ENCODE measurements at places on chromosomes 7 and 10.

GRCh38 chr7:75662579-75663301 lies 76.0 kb downstream of the HIP1 start:
- no peak for DNase-seq

DNA sequence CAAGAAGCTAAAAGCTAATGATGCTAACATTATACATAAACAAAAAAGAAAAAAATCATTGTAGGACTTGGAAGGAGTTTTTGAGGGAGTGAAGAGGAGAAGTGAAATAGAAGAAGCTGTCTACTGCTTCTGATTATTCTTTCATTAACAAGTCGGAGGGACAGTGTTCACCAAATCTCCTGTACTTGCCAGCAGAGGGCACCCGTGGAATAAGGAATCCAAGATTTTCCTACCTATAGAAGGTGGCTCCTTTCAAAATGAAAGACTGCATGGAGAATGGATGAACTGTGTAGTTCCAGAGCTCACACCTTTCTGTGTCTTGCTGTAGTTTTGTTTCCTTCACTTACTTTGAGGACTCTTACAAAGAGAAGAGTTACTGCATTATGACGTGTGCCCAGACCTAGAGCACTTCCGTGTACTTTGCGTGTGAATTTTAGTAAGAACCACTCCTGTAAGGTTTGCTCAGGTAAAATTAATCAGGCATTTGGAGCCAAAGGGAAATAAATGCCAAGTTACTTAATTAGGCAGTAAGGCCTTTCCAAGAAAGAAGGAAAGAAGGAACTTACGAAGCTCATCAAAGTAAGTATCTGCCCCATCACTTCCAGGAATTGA lies 145.1 kb downstream of the SEMA3D start:
- no peak for DNase-seq

- DNase-seq = peak; percentile 45
Observed at GRCh38 chr7:156640949-156641485, 443 bp downstream of the RNF32 start.

DNA sequence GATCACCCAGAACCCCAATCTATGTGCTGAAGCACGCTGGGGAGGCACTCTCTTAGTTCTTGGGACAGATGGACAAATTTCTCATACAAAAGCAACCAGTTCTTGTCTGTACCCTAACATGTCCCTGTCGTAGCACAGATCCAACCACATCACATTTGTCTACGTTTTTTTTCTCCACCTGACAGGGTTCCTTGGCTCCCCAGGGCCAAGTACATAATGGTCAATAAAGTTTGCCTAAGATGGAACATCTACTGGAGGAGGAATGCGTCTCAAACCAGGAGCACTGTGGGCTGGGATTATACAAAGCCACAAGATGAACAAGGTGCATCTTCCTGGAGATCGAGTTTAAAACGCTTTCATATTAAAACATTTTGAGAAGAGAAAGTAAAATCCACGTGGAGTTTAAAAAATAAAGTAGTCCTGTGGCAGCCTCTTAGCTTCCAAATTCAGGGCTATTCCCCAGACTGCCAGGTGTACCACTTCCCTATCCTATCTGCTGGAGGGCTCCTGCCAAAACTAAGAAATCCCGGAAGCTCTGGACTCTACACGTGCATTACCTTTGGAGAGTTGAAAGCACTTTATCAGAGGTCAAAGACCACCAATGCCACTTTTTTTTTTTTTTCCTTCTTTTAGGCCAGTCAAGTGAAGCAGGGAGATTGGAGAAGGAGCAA lies 1.4 kb downstream of the TMEM243 start:
- no peak for DNase-seq

DNA sequence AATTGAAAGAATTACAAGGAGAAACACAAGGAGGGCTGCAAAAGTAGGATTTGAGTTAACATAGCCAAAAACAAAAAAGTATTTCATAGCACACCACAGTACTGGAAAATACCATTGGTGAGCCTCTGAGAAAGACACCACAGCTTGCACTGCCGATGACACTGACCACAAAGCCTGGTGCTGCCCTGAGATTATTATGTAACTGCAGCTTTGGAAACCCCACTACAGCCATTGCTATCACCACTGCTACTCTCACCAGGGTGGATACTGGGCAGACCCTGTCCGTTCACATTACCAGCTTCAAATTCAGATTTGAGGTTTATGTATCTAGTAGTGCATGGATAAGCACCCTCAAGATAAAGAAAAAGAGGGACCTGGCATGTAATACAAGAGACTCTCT lies 1246.7 kb upstream of the SORCS1 start:
- DNase-seq = no peak

GRCh38 chr7:51369746-51370145 lies 53.1 kb upstream of the COBL start:
- no peak for DNase-seq

DNA sequence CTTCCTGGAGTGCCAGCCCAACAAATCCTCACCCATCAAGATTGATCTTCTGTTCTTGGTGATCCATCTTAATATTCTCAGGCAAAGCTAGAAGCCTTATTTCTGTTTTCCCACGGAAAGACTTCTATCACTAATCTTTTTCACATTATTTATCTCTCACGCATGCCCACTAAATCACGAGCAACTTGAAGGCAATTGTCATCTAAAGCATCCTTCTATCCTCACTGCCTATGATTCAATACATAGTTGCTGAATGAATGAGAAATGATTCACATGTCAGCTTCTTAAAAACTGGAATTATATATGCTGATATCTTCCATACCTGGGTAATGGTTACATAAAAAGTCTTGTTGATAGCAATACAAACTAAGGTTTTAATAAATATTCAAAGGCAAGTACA lies 12.6 kb upstream of the COL1A2 start:
- no peak for DNase-seq

- no peak for DNase-seq
Observed at GRCh38 chr10:78215645-78216044, 182.0 kb downstream of the RPS24 start.

- DNase-seq = no peak
Observed at GRCh38 chr7:138089080-138089901, 13.0 kb downstream of the AKR1D1 start.

DNA sequence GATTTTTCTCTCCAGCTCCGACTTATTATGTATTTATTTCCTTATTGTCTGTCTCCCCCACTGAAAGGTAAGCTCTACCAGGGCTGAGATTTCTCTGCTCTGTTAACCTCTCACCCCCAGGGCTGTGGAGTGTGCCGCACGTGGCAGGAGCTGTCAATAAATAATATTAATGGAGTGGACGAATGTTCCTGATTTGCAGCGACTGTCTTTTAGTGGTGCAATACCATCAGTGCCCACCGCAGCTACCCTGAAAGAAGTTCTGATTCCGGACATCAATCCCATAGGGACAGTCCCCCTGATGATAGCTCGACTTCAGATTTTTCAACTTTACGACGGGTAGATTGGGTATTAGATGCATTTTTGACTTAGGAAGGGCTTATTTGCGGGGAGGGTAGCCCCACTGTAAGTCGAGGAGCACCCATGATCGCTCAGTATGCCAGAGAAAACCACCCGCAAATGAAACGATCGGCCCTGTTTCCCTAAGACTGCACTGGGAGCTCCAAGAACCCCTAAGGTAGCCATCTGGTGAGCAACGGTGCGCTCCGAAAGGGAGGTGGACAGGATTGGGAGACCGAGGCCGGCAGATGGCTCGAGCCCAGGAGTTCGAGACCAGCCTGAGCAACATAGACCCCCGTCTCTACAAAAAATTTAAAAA lies 986 bp upstream of the PPP2R2D start:
- DNase-seq = no peak

- DNase-seq = no peak
Observed at GRCh38 chr7:65225422-65226006, 148.1 kb upstream of the ZNF92 start.

GRCh38 chr7:128030654-128031611 lies at the start of gene LRRC4:
Gene LRRC4, minus strand, starts transcription at chr7:128031437. Its CDS starts 797 bp downstream, at chr7:128030640.
- peak; percentile 10 for DNase-seq

GRCh38 chr10:18540195-18540594 lies 111.2 kb downstream of the NSUN6 start:
- DNase-seq = no peak

DNA sequence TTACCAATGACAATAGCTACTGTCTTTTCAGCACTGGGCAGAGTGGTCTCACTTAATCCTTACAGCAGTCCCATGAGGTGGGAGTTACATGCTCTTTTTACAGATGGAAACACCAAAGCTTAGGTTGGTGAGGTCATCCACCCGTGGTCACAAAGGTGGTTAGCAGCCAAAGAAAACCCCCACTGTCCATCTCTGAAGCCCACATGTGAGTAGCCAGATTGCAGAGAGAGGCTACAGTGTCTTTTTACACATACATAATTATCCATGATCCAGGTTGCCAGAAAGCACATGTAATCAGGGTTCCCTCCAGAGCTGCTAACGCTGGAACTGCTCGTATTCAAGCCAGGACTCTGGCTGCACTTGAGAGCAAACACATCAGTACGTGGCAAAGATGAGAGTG lies 24.6 kb upstream of the ANKRD2 start:
- no peak for DNase-seq

GRCh38 chr7:156464339-156464738 lies 176.2 kb upstream of the RNF32 start:
- no peak for DNase-seq

GRCh38 chr7:117271566-117271965 lies 51.3 kb downstream of the WNT2 start:
- no peak for DNase-seq

GRCh38 chr10:131272897-131273451 lies 38.5 kb downstream of the TCERG1L start:
- no peak for DNase-seq
